Skeletal muscle cell (primary cell): ENCODE measurements at places on chromosomes 1 and 21.

DNA sequence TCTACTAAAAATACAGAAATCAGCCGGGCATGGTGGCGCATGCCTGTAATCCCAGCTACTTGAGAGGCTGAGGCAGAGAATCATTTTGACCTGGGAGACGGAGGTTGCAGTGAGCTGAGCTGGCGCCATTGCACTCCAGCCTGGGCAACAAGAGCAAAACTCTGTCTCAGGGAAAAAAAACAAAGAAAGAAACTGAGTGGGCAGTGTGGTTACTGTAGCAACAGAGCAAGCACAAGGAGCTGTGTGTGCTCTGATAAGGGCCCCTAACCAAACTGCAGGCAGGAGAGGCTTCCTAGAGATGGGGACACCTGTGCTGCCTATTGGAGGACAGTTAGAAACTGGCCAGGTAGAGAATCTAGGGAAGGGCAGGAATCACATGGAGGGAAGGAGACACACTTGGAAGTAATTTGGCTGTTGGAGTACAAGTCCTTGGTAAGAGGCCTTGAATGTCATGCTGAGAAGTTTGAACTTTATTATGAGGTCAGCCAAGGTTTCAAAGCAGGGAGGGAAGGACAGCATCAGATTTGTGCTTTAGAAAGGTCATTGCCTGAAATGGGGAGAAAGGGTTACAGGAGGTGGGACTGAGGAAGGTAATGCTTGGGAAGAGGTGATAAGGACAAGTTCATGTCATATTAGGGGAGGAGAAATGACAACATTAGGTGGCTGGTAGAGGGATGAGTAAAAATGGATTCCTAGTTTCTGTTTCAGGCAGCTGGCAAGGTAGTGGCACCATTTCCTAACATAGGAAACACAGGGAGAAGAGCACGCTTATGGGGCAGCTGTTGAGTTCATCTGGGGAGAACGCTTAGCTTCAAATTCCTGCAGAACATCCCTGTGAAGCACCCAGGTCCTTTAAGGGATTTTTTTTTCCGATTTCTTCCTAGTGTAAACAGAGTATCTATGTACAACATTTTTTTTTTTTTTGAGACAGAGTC, 69.2 kb upstream of the ARTN start:
- DNase-seq: no peak

DNA sequence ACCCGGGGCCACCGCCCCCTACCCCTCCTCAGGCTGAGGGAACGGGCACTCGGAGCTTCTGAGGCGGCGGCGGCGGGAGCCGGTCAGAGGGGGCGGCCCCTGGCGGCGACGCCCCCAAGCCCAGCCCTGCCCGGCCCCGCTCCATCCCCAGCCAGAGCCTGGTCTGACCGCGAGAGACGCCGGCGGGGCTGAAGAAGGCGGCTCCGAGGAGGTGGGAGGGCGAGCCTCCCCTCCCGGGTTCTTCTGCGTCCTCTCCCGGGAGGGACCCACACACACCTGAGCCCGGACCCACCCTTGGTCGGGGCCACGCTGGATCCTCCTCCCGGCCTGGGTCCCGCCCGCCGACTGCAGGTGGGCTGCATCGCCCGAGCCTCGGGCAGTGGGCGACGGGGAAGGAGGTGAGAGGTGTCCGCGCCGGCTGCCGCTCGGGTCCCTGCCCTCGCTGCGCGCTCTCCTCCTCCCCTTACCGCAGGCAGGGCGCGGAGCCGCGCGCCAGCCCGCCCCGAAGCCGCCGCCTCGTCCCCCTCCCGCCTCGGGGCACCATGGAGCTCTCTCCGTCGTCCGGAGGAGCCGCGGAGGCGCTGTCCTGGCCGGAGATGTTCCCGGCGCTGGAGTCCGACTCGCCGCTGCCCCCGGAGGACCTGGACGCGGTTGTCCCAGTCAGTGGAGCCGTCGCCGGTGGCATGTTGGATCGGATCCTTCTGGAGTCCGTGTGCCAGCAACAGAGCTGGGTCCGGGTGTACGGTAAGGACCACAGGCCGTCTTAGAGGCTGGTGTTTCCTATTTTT, at the start of gene RASAL2:
RASAL2 (plus strand) TSS at position 154 of the 788 bp plus-strand sequence; CDS start at position 543, 389 bp downstream.
- no peak for DNase-seq

GRCh38 chr1:11541956-11542355, 63.0 kb downstream of the DISP3 start:
- DNase-seq: no peak

DNA sequence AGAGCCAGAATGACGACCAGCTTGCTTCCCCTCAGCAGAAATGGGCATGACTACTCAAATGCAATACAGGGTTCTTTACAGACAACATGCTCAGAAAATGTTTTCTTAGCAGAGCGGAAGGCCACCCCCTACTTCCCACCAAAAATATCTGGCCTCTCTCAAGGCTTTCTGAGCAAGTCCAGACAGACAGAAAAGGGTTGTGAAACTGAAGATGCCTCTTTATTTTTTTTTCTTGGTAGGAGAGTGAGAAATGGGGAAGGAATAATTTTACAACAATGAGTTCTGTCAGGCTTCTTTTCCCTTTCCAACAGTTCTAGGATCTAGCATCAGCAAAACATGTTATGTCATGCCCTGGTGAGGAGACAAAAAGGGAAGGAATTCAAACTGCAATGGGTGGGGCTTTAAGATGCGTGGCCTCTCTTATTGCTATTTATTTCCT, 172.0 kb upstream of the CAMK1G start:
- DNase-seq: no peak

GRCh38 chr1:96674915-96675314, 46.7 kb upstream of the PTBP2 start:
- DNase-seq: no peak

GRCh38 chr1:204325944-204326343, 33.8 kb downstream of the PLEKHA6 start:
- no peak for DNase-seq

DNA sequence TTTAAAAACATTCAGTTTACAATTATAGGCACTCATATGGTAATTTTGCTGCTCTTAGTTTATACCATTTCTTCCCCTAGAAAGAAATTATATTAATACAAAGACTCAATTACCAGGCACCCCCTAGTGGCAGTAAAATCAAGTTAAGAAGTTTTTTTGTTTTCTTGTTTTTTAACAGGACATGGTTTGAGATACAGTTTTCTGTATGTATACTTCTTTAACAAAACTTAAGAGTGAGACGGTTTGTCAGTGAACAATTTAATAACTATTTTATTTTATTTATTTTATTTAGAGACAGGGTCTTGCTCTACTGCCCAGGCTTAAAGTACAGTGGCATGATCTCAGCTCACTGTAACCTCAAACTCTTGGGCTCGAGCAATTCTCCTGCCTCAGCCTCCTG, 224.6 kb downstream of the FAF1 start:
- no peak for DNase-seq

- DNase-seq: no peak
Measured at GRCh38 chr1:201144701-201145100, 9.6 kb downstream of the TMEM9 start.

DNA sequence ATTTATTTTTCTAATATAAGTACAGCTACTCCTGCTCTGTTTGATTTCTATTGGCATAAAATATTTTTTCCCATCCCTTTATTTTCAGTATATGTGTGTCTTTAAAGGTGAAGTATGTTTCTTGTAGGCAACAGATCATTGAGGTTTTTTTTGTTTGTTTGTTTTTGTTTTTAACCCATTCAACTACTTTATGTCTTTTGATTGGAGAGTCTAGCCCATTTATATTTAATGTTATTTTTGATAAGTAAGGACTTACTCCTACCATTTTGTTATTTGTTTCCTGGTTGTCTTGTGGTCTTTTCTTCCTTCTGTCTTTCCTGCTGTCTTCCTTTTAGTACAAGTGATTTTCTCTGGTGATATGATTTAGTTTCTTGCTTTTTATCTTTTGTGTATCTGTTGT, 285.1 kb upstream of the PROX1 start:
- no peak for DNase-seq

- DNase-seq: peak; percentile 31
Measured at GRCh38 chr1:53754484-53755312, 15.7 kb upstream of the GLIS1 start.

DNA sequence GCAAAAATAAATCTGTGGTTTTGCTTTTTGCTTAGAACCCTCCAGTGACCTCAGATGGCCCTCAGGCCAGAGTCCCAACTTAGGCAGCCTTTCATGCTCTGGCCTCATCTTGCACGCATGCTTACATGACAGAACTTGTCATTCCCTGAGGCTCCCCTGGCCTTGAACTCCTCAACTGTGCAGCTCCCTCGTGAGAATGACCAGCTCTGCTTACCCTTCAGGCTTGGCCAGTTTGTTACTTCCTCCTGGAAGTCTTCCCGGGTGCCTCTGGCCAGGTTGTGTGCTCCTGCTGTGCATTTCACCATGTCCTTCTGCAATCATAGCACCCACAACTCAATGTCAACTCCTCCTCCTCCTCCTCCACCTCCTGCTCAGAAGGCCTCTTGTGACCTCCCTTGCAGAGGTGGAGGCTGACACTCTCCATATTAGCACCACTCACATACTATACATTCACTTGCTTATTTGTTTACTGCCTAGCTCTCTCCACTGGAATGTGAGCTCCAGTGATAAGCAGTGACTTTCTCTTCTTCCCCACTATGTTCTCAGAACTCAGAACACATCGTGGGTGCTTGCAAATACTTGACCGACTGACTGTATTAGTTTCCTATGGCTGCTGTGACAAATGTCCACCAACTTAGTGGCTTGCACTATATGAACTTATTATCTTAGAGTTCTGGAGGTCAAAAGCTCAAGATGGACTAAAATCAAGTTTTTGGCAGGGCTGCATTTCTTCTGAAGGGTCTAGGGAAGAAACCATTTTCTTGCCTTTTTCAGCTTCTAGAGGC, 41.9 kb downstream of the RCSD1 start:
- DNase-seq: no peak

DNA sequence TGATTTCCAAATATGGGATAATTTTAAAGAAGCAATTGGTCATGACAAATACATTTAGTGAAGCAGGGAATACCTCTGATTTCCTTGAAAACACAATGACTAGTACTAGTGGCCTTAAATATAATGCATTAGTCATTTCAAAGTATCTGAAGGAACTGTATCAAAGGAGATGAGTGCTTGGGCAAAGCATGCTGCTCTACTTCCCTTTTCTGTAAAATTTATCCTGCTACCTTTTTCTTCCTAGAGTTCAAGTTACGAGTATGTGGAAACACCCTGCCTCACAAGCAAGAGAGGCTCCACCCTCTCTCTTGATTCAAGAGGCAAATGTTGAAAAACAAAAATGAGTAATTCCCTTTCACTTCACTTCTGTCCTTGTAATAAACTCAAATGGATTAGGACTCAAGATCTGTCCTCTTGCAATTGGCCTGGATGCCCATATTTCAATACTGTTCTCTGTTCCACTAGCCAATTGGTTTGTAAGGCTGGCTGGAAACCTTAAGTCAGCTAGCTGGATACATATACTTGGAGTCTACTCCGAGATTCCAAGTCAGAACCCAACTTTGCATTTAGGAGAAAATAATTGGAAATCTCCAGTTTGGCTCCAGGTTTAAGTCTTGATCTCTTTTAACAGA, 92.5 kb downstream of the CDC42BPA start:
- peak; percentile 78 for DNase-seq

GRCh38 chr1:7667625-7668218, 103.4 kb upstream of the VAMP3 start:
- no peak for DNase-seq

- peak; percentile 34 for DNase-seq
Measured at GRCh38 chr21:44454747-44455523, at the start of gene LRRC3. Gene LRRC3, plus strand, starts transcription at chr21:44455510. Its CDS starts 1,135 bp downstream, at chr21:44456645.

GRCh38 chr1:246769306-246769705, 45.1 kb downstream of the SCCPDH start:
- peak; percentile 64 for DNase-seq

- DNase-seq: no peak
Measured at GRCh38 chr1:234530672-234531071, 51.7 kb upstream of the TARBP1 start.

GRCh38 chr1:225426395-225427234, 1.2 kb downstream of the LBR start:
- DNase-seq: no peak

GRCh38 chr1:182662121-182662890, 22.1 kb downstream of the RGS8 start:
- no peak for DNase-seq
